Activated CD4-positive, alpha-beta memory T cell treated with anti-CD3 and anti-CD28 coated beads, Interleukin-2, amount 10 ng/mL, durations not matched to agents 7 days and 5 days (primary cell): ENCODE measurements at places on chromosomes 13 and 19. TPM values are rescaled to one million over a fixed set of nuclear protein-coding genes. Genes with fewer than 3 reads are reported as not detected.
A peak's percentile ranks its signal among the peaks of the same experiment; 100 is the strongest.

Gene DZIP1
- 0.30 TPM for total RNA-seq

GRCh38 chr13:110116072-110116487 lies 190.9 kb downstream of the COL4A1 start:
- H3K36me3 ChIP-seq = no peaks in the 10 kb centered on the region
- H3K27ac ChIP-seq = no peak overlapping the region
- H3K4me3 ChIP-seq = no peak overlapping the region
- H3K4me1 ChIP-seq = no peaks in the 10 kb centered on the region
- peak; percentile 55 for DNase-seq

DNA sequence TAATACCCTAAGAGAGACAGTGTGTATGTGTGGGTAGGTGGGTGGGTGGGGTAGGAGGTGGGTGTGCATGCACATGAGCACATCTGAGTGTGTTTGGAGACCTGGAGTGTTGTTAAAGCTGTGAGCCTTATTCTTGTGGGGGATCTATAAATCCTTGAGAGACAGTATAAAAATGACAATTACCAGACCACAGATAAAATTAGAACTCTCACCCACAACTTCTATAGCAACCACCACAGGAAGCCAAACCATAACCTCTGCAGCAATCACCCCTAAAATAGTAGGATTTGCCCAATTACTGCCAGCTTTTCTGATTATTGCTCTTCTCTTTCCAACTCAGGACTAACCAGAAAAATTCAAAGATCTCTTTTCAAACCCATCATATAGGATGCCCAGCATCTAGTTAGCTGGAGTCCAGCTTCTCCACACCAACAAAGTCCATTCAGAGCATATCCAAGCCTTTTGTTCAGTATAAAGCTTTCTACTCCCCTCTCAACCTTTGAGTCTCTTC lies 93.4 kb upstream of the SLITRK1 start:
- H3K27ac ChIP-seq = no peak overlapping the region
- peaks cover 6% of the 10 kb centered on the region for H3K4me1 ChIP-seq
- no peak for DNase-seq
- no peak overlapping the region for H3K4me3 ChIP-seq
- H3K36me3 ChIP-seq = no peaks in the 10 kb centered on the region
- H3K27me3 ChIP-seq = no peaks in the 10 kb centered on the region

DNA sequence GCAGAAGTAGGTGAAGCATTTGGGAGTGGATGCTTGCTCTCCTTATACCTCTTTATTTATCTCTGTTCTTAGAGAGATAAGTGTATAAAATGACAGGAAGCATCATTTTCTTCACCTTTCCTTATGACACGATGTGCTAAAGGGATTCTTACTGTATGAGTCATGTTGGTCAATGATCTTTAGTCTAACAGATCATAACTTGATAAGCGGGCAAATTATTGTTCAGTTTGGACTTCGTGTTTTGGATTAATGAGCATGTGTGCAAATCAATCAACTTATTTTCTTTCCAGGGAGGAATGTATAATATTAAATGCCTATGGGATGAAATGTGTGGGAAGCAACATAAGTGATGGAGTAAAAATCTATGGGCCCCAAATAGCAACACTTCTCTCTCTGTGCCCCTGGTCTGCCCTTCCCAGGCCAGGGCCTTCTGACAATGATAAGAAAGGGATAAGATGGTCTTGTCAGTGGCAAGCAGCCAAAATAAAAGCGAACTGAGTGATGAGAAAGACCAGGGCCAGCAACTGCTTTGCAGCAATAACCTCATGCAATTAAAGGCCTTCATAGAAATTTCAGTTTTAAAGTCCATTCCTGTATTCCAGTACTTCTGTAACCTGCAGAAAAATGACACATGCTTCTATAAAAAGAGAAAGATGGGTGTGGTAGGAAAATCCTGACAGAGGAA lies 61.4 kb downstream of the SLC10A2 start:
- no peak overlapping the region for H3K27ac ChIP-seq
- H3K4me1 ChIP-seq = no peaks in the 10 kb centered on the region
- no peaks in the 10 kb centered on the region for H3K27me3 ChIP-seq
- no peak for DNase-seq
- H3K4me3 ChIP-seq = no peak overlapping the region
- H3K36me3 ChIP-seq = no peaks in the 10 kb centered on the region

GRCh38 chr19:11130824-11131455 lies 24.6 kb downstream of the SPC24 start:
- DNase-seq = peak; percentile 72
- H3K27me3 ChIP-seq = no peaks in the 10 kb centered on the region
- H3K36me3 ChIP-seq = peaks cover 52% of the 10 kb centered on the region
- peak overlapping the region; percentile 21 for H3K27ac ChIP-seq
- no peak overlapping the region for H3K4me3 ChIP-seq

Gene PSG6
- not detected for total RNA-seq

DNA sequence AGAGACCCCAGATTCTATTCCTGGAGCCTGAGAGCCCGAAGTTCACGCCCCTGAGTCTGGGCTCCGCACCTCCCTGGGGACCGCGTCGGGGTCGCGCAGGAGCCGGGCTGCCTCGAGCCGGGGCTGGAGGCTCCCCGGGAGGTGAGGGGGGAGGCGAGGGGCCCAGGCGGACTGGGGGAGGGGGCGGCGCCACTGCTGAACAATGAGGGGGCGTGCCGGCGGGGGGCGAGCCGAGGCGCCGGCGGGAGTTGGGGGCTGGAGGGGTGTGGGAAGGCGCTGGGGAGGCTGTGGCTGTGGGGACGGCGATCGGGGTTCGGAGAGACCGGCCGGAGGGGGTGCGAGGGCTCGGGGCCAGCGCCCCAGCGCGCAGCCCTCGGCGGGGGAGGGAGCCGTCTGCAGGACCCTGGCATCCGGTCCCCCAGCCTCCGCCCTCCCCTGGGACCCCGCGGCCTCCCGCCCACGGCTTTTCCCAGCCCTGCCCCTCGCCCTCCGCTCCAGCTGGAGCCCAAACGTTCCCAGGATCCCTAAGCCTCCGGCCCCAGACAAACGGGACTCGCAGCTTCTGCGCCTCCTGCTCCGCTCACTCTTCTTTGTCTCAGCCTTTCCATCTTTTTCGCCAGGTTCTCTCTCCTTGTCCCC lies 922 bp downstream of the PLEKHG2 start:
- peak; percentile 41 for DNase-seq
- peaks cover 39% of the 10 kb centered on the region for H3K4me1 ChIP-seq
- peak overlapping the region; percentile 89 for H3K4me3 ChIP-seq

GRCh38 chr13:52938065-52938464 lies 89.6 kb upstream of the PCDH8 start:
- no peaks in the 10 kb centered on the region for H3K36me3 ChIP-seq
- no peak for DNase-seq
- H3K4me3 ChIP-seq = no peak overlapping the region

Gene ANKRD24
- total RNA-seq = 1.3 TPM

- no peak for DNase-seq
- no peaks in the 10 kb centered on the region for H3K36me3 ChIP-seq
- no peak overlapping the region for H3K4me3 ChIP-seq
- H3K4me1 ChIP-seq = peaks cover 1% of the 10 kb centered on the region
- no peaks in the 10 kb centered on the region for H3K27me3 ChIP-seq
Observed at GRCh38 chr19:34881982-34882381, 44.7 kb upstream of the ZNF30 start.

DNA sequence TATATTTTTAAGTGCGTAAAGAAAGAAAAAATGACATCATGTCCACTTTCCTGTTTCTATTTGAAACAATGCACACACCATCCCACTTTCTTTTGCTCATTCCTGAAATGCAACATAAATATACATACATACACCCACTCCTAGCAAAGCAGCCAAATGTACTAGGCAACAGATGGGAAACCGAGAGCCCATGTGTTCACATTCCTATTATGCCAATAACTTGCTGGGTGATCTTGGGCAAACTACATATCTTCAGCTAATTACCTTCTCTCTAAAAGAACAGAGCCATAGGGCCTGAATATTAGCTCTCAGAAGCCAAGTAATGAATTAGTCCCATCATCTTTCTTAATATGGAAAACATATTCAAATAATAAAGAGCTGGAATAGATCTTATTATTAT lies 610.6 kb upstream of the ATXN8OS start:
- no peaks in the 10 kb centered on the region for H3K4me1 ChIP-seq
- no peaks in the 10 kb centered on the region for H3K27me3 ChIP-seq
- H3K4me3 ChIP-seq = no peak overlapping the region
- no peaks in the 10 kb centered on the region for H3K36me3 ChIP-seq

Gene CGB2
- not detected for total RNA-seq

DNA sequence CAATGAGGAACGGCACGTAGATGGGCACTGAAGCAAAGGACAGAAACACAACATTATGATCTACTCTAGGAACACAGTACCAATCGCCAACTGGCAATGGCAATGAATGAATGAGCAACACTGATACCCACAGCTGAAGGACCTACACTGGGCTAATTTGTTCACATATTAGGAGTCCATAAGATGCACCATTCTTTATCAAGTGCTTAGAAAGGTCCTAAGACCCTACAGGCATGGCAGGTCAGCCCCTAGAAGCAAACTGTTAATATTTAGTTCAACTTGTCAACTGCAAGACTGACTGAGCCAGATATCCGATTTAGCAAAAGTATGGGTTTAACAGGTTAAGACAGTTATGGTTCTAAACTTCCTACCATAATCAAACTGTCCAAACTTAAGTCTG lies 4.8 kb downstream of the SHISA2 start:
- no peak overlapping the region for H3K27ac ChIP-seq
- H3K27me3 ChIP-seq = peaks cover 36% of the 10 kb centered on the region
- H3K4me3 ChIP-seq = no peak overlapping the region
- no peaks in the 10 kb centered on the region for H3K36me3 ChIP-seq
- DNase-seq = no peak

- peaks cover 8% of the 10 kb centered on the region for H3K4me1 ChIP-seq
- H3K27me3 ChIP-seq = peaks cover 14% of the 10 kb centered on the region
- H3K36me3 ChIP-seq = no peaks in the 10 kb centered on the region
- H3K27ac ChIP-seq = no peak overlapping the region
- no peak for DNase-seq
Observed at GRCh38 chr19:51676566-51677083, 16.5 kb upstream of the SPACA6 start.

- DNase-seq = no peak
- H3K36me3 ChIP-seq = no peaks in the 10 kb centered on the region
- no peaks in the 10 kb centered on the region for H3K27me3 ChIP-seq
Observed at GRCh38 chr13:109273326-109273751, 513.0 kb downstream of the IRS2 start.

DNA sequence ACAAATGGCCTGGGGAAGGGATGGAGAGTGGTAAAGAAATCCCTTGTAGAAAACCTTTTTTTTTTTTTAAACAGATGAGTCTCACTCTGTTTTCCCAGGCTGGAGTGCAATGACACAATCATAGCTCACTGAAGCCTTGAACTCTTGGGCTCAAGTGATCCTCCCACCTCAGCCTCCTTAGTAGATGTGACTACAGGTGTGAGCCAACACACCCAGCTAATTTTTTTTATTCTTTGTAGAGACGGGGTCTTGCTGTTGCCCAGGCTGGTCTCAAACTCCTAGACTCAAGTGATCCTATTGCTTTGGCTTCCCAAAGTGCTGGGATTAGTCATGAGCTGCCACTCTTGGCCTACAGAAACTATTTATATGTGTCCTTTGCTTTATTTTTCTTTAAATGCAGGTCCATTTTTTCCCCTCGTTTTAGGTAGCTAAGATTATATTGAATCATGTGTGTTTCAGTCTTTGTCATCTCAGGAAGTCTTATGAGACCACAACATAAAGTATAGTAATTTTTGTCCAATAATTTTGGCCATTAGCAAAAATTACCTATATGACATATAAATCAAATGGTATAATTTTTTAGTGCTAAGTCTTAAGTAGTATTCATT lies 10.5 kb downstream of the LPAR6 start:
- H3K4me3 ChIP-seq = peak overlapping the region; percentile 47
- H3K4me1 ChIP-seq = peaks cover 72% of the 10 kb centered on the region
- no peaks in the 10 kb centered on the region for H3K27me3 ChIP-seq
- H3K36me3 ChIP-seq = peaks cover 34% of the 10 kb centered on the region
- H3K27ac ChIP-seq = peak overlapping the region; percentile 81

DNA sequence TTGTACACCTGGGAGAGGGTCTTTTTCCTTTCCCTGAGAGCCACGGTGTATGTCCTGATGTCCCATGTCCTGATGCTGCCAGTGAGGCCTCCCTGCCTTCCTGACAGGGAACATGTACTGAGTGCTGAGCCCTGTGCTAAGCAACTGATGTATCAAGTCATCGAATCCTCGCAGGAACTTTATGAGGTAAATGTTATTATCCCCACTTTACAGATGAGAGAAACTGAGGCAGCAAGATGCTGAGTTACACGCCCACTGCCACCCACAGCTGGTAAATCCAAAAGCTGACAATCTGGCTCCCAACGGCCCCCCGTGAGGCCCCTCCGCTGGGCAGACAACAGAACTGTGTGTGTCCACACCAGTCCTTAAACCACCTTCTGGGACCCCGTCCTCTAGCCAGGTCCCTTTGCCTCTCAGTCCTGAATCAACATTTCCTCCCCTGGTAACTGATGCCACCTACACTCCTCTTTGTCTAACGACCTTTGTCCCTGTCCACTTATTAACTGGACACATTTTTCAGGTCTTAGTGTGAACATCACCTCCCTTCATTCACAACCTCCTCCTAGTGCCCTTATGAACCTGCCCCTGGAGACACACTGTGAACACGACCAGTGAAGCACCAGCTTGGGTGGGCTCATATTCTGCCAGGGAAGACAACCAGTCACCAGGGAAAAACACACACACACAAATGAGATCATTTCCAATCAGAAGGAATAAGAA lies 5.4 kb upstream of the VSIG10L start:
- peaks cover 33% of the 10 kb centered on the region for H3K36me3 ChIP-seq
- no peak overlapping the region for H3K27ac ChIP-seq
- no peak overlapping the region for H3K4me3 ChIP-seq

GRCh38 chr13:50594276-50595051 lies 249.0 kb downstream of the DLEU7 start:
- H3K27me3 ChIP-seq = no peaks in the 10 kb centered on the region
- H3K36me3 ChIP-seq = no peaks in the 10 kb centered on the region
- H3K4me3 ChIP-seq = no peak overlapping the region
- peaks cover 8% of the 10 kb centered on the region for H3K4me1 ChIP-seq

- peaks cover 60% of the 10 kb centered on the region for H3K4me1 ChIP-seq
- H3K27me3 ChIP-seq = peaks cover 13% of the 10 kb centered on the region
- peak overlapping the region; percentile 89 for H3K27ac ChIP-seq
Observed at GRCh38 chr19:50333737-50334617, 4.8 kb upstream of the KCNC3 start.

DNA sequence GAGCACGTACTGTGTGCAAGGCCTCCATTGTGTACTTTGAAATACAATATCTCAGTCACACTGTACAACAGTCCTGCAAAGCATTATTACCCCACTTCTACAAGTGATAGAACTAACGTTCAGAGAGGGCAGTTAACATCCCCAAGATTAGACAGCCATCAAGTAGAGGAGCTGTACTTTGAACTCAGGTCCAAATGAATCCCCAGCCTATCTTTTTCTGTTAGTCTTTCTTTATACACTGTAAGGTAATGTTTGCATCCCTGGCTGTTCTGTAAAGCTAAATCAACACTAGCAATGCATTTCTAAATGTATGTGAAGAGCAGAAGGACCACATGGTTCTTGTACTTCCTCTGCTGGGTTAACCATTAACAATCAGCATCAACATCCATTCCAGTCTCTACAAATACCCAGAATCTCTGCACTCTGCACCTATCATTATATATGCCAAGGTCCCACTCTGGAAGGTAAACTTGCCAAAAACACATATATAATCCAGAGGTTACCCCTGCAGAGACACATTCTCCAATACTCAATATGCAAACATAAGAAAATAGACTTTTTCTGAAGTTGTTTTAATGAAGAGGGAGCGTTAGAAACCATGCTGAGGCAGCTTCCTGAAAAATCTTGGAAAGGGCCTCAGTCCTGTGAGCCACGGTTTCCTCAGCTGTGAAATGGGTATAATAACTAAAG lies 182.3 kb downstream of the MZT1 start:
- H3K4me1 ChIP-seq = no peaks in the 10 kb centered on the region
- H3K4me3 ChIP-seq = no peak overlapping the region
- no peaks in the 10 kb centered on the region for H3K36me3 ChIP-seq
- H3K27ac ChIP-seq = no peak overlapping the region
